ENCODE measurements at places on chromosomes 1 and 21.

DNA sequence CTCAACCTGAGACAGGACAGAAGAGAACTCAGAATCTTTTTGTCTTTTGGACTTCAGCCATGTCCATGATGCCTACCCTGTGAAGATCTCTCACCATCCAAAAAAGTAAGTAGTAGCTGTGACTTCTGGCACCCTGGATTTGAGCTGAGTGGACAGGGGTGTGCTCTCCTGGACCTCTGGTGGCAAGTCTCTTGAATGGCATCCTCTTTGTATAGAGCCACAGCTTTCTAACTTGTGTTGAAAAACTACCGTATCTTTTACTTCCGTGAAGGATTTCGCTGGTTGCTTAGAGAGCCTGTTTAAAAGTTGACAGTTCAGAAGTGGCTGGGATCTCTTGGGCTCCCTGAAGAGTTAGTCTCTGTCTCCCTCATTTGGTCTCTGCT, 1.8 kb downstream of the MFN2 start:
- DNase-seq, result no peak

DNA sequence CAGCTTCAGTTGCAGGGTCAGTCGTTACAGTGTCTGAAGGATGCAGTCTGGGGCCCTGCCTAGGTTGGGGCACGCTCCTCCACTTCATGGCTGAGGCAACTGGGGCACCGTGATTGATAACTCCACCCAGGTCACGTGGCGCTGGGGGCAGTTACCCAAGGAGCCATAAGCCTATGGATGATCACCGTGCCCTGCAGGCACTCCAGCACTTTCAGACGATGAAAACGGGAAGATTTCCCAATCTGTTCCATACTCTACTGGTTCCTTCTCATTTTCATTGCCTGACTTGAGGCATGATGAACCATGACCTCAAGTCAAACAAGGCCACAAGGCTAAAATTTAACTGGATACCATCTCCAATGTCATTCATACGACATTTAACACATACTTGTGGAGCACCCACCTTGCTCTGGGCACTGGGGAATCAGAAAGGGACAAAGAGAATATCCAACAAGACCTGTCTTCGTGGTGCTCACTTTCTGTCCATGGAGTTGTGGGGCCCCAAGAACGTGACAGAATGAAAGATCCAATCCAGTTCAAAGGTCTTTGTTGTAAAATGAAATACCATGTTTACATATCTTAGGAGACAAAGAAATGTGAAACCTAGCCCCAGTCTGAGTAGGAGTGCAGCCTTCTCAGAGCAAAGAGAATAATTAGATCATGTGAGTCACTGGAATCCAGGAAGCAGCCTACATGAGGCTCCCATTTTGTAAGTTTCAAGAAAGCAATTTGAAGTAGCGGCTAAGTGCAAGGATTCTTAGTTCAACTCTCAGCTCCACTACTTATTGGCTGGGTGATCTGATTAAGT, 39.4 kb upstream of the SPOCD1 start:
- DNase-seq, result no peak

DNA sequence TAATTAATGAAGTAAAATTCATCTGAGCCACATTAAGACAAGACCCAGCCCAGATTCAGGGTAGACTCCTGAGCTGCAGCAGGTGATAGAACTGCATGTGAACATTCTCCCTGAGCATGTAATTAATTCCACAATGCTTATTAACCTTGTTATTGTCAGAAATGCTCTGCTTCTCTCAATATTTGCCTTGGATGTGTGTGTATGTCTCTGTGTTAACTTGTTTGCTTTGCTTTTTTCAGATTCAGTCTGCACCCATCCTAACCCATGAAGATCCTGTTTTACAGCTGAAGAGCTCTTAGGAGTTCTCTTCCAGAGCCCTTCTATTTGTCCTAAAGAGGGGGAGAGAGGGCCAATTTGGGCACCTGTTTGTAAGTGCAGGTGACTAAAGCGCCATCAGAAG, 143.2 kb upstream of the BMP8A start:
- DNase-seq, result no peak

DNA sequence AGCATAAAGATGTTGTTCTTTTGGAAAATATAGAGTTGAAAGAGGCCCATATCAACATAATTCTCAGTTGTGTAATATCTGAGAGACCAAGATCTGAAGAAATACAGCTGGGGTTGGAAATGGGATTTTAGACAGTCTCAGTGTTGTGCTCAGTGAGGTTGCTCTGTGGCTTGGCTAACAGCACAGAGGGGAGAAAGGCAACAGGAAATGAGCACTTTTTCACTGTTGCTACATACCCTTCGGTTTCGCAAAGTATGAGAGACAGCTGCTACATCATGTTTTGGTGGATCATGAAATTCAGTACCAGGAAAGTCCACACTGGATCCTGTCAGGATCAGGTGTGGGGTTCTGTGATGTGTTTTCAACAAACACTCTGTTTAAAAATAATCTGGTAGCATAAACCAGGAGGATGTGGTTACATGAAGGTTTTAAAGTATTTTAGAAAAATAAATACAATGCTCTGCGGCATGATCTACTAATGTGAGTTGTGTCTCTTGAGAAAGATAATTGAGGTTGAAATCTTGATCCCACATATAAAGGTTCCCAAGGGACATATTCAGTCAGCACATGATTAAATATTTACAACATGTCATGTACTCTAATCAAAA, 7.0 kb upstream of the GPR88 start:
- DNase-seq, result no peak

- DNase-seq, result no peak
Measured at GRCh38 chr21:24369278-24369677, 1238.0 kb downstream of the MRPL39 start.

DNA sequence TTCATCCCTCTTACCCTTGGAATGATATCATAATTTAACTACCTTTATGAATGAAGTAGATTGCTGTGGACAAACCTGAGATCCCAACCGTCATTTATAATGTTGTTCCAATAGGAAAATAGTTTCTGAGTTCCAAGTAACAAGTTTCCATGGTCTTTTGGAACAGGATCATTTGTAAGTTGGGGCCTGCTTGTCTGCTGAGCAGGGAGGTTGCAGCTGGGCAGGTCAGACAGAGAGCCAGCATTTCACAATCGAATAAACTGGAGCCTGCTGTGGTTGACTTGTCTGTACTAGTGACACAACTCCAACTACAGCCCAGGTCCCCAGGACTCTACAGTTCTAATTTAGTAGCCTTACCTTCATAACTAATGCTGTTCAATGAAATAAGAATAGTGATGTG, 18.6 kb upstream of the RALGPS2 start:
- peak; percentile 37 for DNase-seq

DNA sequence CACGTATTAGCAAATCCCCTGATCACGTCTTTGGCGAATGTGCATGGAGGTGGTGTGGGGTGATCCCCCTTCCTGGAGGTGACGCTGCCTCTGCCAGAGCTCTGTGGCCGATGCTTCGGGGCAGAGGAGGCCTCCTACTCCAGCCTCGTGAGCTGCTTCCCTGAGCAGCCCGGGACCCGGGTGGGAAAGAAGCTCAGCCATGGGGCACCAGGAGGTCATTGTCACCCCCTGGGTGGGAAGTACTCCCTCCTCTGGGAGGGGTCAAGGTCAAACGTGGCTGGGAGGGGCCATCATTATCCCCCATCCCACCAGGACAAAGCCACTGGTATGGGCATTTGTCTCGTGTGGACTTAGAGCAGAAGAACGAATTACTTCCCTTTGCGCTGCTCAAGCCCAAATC, 40.7 kb downstream of the KCNAB2 start:
- no peak for DNase-seq

DNA sequence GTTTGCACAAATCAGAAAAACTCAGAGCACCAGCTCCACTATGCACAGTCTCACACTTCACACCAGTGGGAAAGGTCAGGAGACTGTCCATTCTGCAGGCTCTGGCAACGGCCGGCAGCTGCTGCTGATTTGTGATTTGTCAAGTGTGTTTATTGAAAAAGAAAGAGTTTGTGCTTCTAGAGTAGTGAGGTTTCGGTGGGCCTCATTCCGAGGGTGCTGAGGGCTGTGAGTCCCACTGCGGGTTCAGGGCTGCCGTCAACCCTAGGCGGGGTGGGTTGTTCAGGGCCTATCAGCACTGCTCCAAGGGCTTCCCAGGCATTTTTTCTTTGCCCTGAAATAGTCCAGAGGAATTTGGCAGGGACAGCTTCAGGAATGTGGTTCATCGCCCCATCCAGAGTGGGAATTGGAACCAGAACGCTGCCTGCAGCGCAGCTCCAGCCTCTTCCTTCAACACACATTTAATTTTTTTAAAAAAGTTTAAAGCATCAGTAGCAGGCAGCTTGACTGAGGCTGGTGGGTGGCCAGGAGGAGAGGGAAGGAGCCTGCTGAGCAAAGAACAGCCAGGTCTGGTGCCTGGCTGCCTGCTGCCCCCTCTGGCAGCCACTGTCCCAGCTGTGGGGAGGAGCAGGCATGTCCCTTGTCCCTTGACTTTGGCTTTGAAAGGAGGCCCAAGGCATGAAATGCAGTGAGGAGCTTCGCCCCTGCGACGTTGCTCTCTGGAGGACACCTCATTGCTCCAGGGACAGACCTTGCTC, 19.7 kb downstream of the STUM start:
- DNase-seq, result no peak

GRCh38 chr1:26862781-26863684, at the start of gene SFN:
SFN (plus strand) TSS chr1:26863149; CDS start chr1:26863213, 64 bp downstream.
- no peak for DNase-seq

GRCh38 chr1:13543451-13544220, 29.8 kb upstream of the LRRC38 start:
- peak; percentile 69 for DNase-seq

GRCh38 chr1:245915841-245916240, 591.2 kb downstream of the SMYD3 start:
- DNase-seq, result no peak
